ENCODE measurements at places on chromosomes 11 and 22.

DNA sequence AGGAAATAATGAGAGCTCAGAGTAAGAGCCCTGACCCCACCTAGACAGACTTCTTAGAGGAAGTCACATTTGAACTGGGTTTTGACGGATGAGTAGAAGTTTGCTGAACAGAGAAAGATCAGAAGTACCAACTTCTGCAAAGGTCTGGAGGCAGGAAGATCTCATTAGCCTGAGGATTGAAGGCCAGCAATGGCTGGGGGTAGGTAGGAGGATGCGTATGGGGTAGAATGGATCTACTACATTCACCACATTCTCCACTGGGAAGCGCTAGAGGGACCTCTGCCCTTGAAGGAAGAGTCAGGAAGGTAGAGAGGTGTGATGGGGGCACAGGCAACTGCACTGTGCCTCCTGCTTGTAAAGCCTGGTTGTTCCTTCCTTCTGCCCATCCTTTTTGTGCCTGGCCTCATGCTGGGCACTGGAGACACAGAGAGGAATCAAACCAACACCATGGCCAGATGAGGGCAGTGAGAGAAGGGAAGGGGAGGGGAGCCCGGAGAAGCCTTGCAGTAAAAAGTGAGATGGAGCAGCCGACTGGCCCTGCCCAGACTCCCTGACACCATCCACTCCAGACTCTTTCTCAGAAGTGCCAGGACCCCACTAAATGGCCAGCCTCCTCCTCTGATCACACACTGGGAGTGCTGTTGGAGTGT, 4.9 kb downstream of the TPBGL start:
- no peak for DNase-seq

DNA sequence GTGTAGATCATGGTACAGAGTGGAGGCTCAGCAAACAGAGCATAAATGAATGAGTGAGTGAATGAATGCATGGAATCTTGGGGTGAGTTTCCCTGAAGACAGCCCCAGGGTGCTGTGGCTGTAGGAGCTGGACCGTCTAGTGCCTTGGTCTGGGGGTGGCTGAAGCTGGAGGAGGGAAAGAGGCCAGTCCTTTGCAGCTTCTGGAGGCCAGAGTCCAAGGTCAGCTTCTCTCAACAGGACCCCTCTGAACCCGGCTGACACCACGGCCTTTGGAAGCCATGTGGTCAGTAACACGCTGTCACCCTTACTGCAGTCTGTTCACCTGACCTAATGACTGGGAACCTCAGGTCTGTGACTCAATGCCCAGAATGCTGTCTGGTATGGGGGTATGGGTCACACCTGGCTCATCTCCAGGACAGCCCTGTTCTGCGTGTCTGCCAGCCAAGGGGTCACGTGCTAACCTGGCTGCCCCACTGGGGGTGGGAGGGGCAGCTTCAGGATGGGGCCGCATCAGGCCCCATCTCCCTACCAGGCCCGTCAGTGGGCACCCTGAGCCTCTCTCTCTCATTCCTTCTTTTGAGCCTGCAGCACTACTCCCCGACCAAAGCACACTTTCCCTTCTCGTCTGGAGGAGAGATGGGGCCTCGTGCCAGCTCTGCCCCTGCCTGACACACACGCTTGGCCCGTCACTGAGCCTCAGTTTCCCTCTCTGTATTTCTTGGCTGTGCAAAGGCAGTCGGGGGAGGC, 24.1 kb upstream of the CHKA start:
- no peak for DNase-seq

- DNase-seq = no peak
Observed at GRCh38 chr11:67997475-67997921, 6.4 kb downstream of the UNC93B1 start.

- no peak for DNase-seq
Observed at GRCh38 chr11:118078911-118079411, 2.1 kb downstream of the TMPRSS4 start.

DNA sequence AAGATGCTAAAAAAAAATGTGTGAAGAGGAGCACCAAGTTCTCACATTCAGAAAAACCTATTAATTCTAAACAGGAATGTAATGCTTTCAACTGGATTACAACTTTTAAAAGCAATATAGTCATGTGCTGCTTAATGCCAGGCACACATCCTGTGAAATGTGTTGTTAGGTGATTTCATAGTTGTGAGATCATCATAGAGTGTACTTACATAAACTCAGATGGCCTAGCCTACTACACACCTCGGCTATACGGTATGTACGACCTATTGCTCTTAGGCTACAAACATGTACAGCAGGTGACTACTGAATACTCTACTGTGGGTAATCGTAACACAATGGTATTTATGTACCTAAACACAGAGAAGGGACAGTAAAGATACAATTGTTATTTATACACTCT, 142.3 kb downstream of the RBFOX2 start:
- DNase-seq = no peak

DNA sequence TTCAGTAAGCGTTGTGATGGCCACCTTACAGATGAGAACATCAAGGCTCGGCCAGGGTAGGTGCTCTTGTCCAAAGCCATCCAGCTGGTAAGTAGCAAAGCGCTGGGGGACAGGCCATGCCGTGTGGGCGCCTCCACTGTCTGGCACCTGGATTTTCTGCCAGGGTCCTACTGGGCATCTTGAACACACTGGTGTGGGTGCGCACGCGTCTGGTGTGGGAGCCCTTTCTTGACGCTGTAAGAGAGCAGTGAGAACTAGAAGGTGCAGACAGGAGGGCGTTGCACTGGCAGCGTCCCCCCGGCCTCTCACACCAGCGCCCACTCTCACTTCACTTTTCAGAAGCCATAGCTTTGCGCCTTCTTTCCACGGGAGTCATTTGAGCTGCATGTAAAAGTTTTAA, 296.6 kb downstream of the TBC1D22A start:
- DNase-seq = no peak

DNA sequence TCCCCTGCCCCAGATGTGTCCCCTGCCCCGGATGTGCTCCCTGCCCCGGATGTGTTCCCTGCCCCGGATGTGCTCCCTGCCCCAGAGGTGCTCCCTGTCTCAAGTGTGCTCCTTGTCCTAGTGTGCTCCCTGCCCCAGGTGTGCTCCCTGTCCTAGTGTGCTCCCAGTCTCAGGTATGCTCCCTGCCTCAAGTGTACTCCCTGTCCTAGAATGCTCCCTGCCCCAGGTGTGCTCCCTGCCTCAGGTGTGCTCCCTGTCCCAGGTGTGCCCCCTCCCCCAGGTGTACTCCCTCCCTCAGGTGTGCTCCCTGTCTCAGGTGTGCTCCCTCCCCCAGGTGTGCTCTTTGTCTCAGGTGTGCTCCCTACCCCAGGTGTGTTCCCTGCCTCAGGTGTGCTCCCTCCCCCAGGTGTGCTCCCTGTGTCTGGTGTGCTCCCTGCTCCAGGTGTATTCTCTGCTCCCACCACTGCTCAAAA, 48.7 kb upstream of the RASD2 start:
- no peak for DNase-seq

DNA sequence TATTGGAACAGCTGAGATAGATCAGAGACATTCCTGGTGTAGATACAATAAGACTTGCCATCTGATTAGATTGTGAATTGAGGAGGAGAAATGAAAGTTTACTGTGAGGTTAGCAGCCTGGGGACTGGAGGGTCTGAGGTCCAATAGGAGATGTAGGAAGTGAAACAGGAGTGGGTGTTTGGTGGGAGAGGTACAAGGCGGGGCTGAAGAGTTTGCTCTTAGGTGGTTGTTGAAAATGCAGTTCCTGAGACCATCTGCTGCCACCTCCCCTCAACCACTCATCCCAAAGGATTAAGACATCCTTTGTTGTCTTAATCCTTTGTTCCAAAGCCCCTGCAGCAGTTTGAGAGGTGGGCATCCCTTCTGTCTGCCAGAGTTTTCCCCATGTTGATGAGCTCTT, 14.8 kb downstream of the PIWIL4 start:
- DNase-seq = no peak

- DNase-seq = peak; percentile 72
Observed at GRCh38 chr11:105034813-105035620, at the start of gene CASP1. CASP1 (minus strand) TSS chr11:105035144; CDS start chr11:105035113, 31 bp downstream.

DNA sequence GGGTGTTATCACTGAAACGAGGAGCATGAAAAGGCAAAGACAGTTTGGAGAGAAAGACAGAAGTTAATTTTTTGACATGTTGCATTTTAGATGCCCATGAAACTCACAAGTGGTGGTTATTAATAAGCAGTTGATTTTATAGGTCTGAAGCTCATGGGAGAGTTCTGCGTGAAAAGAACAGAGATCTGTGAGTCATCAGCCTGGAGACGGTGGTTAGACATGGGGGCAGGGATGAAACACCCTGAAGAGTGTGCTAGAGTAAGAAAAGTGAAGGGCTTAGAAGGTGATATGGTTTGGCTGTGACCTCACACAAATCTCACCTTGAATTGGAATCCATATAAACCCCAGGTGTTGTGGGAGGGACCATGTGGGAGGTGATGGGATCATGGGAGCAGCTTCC, 289.1 kb upstream of the ISX start:
- DNase-seq = no peak

- no peak for DNase-seq
Observed at GRCh38 chr11:4190519-4190918, 95.9 kb downstream of the RRM1 start.

- DNase-seq = no peak
Observed at GRCh38 chr11:1209371-1210057, 13.4 kb upstream of the MUC5B start.

GRCh38 chr11:4983841-4984240, 10.8 kb upstream of the OR51L1 start:
- no peak for DNase-seq

- no peak for DNase-seq
Observed at GRCh38 chr11:118659953-118660680, 19.3 kb downstream of the TREH start.

GRCh38 chr11:68859123-68859522, 17.4 kb upstream of the CPT1A start:
- no peak for DNase-seq

- DNase-seq = no peak
Observed at GRCh38 chr11:46679241-46680163, 20.9 kb downstream of the ARHGAP1 start.

DNA sequence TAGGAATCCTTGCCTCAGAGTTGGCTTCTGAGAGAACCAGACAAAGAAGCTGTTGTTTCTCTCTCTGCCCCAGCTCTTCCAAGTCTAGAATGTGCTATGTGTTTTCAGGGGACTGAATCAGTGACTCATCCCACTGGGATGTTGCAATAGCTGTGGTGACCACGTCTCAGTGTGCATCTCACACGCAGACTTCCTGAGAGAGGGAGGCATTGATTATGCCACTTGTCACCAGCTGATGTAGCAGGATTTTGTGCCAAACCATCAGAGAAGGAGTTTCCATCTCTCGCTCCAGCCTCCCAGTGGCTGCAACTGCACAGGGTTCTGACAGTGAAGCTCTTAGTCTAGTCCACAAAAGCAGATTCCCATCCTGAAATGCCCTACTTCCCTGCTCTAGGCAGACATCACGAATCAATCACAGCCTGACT, 455.8 kb downstream of the MIAT start:
- DNase-seq = peak; percentile 31

- no peak for DNase-seq
Observed at GRCh38 chr11:6263662-6264061, 4.0 kb downstream of the CCKBR start.

- no peak for DNase-seq
Observed at GRCh38 chr11:119320240-119320775, 3.4 kb upstream of the MCAM start.

GRCh38 chr11:20022363-20023081, 137.8 kb downstream of the DBX1 start:
- DNase-seq = no peak

DNA sequence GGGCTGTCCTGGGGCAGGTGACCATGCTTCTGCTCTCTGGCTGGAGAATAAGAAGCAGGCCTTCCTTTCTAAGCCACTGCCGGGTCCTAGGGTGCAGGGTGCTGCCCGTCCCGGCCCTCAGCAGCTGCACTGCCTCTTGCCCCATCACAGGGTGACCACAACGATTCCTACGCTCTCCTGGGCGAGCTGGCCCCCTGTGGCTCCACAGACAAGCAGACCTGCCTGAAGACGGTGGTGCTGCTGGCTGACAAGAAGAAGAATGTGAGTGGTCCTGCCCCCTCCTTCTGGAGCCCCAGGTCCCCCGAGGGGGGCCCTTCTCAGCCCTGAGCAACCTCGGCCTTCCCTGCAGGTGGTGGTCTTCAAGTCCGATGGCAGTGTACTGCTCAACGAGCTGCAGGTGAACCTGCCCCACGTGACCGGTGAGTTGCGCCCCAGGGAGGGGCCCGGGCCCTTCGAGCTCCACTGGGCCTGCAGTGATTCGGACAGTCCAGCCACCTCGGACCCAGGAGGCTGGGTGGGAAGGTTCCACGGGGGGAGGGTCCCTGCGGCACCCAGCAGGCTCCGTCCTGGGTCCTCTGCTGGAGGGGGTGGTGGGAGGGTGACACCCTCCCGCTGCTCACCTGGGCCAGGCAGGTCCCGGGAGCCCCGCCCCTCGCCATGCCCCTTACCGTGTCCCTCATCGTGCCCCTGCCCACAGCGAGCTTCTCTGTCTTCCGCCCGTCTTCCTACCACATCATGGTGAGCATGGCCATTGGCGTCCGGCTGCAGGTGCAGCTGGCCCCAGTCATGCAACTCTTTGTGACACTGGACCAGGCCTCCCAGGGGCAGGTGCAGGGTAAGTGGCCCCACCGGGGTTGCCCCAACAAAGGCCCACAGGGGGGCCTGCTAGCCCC, 8.3 kb downstream of the MUC2 start:
- DNase-seq = no peak

DNA sequence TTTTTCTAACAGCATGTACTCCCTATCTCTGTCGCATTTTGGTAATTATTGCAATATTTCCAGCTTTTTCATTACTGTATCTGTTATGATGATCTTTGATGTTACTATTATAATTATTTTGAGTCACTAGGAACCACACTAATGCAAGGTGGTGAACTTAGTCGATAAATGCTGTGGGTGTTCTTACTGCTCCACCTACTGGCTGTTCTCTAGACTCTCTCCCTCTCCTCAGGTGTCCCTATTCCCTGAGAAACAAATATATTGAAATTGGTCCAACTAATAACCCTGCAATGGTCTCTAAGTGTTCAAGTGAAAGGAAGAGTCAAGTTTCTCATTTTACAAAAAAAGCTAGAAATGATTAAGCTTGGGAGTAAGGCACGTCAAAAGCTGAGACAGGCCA, 10.5 kb downstream of the ARL14EP start:
- DNase-seq = peak; percentile 5

DNA sequence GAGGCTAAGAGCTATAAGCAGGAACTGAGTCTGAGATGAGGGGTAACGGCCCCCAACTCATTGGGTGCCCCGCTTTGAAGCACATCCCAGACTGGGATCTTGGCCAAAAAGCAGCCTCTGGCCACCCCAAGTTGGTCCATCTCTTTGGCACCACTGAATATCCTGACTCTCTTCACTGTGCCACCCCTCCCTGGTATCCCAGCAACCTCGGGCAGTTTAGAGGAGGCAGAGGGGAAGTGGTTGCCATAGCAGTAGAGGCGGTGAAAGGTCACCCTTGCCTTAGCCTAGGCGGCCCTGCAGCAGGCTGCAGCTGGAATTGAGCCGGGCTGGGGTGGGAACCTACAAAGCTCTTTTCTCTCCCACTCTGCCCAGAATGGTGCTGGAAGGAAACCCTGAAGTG, 1.1 kb downstream of the PELI3 start:
- peak; percentile 14 for DNase-seq

- DNase-seq = no peak
Observed at GRCh38 chr11:102318469-102318868, 1.2 kb downstream of the BIRC3 start.
